ENCODE measurements at places on chromosomes 1 and 21.

GRCh38 chr21:42555756-42556438 is 42.2 kb downstream of the SLC37A1 start:
- no peak for DNase-seq

- no peak for DNase-seq
Observed at GRCh38 chr1:186628910-186629309, 51.3 kb downstream of the PTGS2 start.

DNA sequence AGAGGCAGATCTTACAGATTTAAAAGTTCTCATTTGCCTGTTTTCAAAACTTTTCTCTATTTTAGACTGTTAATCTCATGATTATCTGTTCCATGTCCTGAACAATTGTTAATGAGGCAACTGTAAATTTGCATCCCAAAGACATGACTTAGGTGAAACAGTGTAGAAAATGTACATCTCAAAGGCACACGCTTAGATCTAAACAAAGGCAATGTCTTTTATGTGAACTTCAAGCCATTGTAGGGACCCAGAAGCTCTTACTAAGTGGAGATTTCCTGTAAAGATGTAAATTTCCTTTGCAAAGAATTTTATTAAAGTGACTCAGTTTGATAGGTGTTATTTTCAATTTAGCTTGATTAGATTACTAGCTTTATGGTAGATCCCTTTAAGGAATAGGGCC is 125.2 kb upstream of the F3 start:
- DNase-seq, result no peak

DNA sequence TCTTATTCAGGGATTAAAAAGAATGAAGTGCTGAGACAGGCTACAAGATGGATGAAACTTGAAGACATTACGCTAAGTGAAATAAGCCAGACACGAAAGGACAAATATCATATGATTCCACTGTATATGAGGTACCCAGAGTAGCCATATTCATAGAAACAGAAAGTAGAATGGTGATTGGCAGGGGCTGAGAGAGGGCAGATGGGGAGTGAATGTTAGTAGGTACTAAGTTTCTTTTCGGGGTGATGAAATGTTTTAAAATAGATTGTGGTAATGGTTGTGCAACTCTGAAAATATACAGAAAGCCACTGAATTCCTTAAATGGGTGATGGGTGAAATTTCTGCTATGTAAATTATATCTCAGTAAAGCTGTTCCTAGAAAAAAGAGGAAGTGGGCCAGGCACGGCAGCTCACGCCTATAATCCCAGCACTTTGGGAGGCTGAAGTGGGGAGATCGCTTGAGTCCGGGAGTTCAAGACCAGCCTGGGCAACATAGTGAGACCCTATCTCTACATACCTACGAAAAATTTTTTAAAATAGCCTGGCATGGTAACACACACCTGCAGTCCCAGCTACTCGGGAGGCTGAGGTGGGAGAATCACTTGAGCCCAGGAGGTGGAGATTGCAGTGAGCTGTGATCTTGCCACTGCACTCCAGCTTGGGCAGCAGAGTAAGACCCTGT is 15.9 kb downstream of the SLC27A3 start:
- DNase-seq, result peak; percentile 36

GRCh38 chr1:88462488-88463261 is 221.4 kb upstream of the PKN2 start:
- DNase-seq, result peak; percentile 18

GRCh38 chr1:238138059-238138626 is 247.4 kb upstream of the ZP4 start:
- DNase-seq, result no peak

- DNase-seq, result no peak
Observed at GRCh38 chr1:181013144-181013543, 9.5 kb downstream of the STX6 start.

GRCh38 chr1:9593492-9594465 is 5.1 kb downstream of the TMEM201 start:
- DNase-seq, result peak; percentile 83

- DNase-seq, result no peak
Observed at GRCh38 chr1:90957497-90957896, 64.3 kb downstream of the ZNF644 start.

DNA sequence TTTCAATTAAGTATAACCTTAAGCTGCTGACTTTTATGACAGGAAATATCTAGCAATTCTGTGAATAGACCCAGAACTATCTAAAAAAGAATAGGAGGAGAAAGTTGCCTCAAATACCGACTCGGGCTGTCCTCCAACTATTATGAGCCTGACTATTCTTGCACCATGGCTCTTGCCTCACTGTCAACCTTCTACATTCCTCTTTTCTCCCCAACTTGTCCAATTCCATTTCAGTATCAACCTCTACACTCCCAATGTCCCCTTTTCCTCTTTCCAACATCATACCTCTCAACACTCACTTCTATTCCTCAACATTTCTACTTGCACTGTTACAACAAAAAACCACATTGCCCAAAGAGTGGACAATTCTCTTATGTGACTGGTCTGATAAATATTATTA is 2.3 kb downstream of the ZZZ3 start:
- no peak for DNase-seq

DNA sequence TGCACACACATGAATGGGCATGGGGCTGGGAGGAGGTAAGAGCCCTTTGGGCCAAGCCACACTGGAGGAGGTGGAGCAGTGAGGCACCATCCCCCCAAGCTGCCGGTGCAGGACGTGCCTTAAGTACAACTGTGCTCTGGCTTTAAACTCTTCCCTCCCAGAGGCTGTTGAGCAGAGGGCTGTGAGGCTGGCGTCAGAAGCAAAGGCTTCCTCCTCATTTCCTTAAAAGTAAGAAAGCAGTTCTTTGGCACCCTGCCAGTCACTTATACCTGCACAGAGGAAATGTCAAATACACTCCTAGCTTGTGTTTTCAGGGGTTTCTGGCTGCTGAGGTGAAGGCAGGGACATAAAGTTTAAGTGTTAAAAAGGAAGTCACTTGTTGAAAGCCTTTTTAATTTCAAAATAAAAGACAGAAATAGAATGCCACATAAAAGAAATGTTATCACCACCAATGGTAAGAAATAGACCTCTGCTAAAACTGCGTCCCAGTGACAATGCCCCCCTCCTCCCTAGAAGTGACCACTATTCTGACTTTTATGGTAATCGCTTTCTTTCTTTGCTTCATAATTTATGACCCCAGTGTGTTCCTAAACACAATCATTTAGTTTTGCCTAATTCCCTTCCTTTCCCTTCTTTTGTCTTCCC is 33.0 kb downstream of the LAMC2 start:
- DNase-seq, result no peak

DNA sequence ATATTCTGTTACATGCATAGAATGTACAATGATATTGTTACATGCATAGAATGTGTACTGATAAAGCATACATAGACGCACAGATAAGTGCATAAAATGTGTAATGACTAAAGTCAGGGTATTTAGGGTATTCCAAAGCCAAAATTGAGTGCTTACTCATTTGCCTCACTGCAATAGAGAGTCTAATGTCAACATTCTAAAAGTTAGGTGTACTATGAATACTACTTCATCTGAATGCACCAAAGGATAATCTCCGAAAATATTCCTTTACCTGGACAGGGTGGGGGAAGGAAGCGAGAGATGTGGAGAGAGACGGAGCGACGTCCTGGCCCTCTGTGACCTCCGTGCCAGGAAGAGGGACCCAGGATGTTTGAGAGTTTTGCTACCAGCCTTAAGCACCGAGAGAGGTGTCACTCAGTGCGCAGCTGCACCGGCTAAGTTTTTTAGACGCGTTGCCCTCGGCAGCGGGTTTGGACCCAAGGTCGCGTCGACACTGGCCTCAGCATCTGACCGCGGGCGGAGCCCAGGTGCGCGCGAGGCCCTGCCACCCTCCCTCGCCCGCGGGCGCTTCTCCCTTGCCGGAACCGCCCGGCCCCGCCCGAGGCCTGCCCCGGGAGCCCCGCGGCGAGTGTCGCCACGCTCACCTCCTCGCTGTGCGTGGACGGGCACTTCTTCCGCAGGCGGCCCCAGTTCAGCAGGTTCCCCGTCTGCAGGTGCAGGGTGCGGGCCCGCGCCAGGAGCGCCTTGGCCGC is 660 bp downstream of the GCLM start:
- DNase-seq, result peak; percentile 44

DNA sequence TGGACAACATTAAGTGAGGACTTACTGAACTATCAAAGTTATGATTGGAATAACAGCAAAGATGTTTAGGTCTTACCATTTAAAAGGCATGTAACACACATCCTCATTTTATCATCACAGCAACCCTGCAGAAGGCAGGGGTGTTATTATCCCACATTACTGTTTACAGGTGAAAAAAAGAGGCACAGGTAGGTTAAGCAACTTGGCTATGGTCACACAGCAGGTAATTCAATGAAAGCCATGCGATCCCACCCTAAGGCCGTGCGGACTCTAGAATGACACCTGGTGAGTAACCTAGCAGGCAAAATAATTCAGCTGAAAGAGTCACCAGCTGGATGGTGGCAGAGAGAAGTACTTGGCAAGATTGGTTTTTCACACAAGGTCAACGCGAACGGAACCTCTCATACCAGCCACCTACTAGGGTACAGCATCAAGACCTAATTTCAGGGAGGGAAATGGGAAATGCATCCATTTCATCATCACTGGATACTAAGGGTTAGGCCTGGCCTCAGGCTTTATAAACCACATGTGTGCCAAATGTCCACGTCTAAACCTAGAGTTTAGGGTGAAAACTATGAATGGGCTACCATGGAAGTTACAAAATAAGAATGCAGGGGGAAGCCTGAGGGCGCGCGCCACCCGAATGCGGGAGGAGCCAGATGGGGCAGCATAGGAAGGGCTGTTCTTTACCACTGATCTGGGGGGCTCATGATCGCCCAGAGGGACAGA is 85.3 kb downstream of the SLC66A1 start:
- DNase-seq, result no peak

DNA sequence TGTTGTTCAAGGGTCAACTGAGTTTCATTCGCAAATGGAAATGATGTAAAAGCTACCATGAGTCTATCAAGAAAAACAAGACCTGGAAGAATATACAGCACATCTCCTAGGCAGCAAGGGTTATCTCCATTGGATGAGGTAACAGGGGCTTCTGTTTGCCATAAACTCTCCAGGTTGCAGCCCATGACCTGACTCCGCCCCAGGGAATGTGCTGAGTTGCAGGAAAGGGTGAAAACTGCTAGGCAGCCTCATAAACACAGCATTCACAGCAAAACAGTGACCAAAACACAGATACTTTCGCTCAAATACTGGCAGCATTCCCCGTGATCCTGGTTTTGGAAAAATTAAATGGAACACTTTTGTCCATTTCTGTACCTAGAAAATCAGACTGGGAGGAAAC is 20.2 kb upstream of the ACTA1 start:
- DNase-seq, result no peak

DNA sequence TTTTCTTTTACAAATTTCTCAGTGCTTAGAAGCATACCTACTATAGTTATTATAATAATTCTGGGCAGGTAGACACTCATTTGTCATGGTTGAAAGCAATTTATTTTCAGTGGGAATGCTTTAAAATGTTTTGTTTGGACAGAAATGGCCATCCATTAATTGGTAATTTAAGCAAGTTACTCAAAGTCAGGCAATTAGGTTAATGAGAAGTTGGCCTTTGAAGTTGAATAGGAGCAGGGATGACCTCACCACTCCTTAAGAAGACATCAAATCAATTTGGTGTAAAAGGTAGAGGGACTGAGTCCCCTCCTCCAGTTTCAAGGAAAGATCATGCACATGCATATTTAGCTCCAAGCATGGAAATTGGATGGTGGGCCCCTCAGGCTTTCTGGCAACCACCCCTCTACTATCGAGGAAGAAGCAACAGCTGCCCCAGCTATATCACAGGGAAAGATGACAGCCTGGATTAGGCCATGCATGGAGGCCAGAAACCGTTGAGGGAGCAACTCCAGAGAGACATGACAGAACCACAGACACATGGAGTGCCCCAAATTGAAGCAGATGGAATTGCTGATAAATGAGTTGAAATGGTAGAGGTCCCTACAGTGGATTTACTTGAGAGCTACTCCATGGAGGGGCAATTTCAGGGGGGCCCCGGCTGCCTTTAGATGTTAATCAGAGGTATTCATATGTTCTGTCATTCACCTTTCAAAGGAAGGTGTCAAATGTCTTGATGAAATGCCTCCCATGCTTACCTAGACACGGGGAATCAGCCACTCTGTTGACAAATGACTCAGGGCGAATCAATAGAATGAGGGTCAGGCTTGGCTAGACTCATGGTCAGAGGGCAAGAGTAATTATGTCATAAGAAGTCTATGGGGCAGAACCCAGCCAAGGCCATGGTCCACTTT is 26.7 kb downstream of the HLX start:
- no peak for DNase-seq

DNA sequence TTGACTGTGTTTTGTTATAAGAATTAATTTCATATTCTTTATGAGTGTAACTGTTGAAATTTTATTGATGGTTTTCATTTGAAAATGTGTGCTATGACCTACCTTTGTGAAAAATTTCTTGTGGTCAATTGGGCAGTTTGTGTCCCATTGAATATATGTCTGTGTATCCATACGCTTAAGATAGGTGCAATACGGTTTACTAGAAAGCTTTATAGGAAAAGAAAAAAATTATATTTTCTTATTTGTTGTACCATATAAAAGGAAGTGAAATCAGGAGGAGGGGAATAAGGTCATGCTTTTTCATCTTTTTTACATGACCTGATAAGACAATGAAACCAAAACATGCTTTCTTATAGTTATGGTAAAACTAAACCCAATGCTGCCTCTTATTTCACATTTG is 807.7 kb downstream of the USP25 start:
- DNase-seq, result no peak

DNA sequence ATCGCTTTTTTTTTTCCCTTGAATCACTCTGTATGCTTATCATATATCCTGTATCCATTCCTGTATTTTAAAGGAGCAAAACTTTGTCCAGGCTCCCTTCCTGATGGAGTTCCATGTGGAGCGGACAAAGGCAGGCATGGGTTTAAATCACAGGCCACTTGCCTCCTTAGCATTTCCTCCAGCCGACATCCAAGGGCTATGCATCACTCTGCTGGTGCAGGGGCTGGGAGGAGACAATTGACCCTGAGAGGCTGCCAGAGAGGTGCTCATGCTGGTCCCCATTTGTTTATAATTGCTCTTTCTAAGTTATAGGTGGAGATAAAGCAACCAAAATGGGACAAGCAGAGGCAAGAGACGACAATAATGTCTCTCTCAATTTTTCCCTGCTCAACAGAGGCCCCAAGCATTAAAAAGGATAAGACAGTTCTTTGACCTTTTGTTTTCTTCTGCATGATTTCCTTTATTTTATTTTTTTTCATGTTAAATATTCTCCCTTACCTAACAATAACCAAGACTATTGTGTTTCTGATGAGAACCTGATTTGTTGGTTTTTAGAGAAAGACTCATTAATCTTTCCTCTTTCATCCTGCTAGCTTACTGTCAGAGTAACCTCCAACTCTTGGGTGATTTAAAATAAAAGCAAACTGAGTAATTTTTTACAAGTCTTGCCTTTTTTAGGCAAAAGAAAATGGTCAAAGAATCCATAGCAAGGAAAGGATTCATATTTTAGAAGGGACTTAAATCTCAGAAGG is 353.7 kb downstream of the ADGRL2 start:
- no peak for DNase-seq

GRCh38 chr21:35585878-35586277 is 474.4 kb downstream of the SETD4 start:
- DNase-seq, result no peak

All from psoas muscle (tissue), 8 donors.